Osteoblast (primary cell): ENCODE measurements at places on chromosomes 6 and 20. TPM values are rescaled to one million over a fixed set of nuclear protein-coding genes. Genes with fewer than 3 reads are reported as not detected.

- H3K27ac ChIP-seq: no peak overlapping the region
- no peak overlapping the region for H3K4me3 ChIP-seq
- peaks cover 18% of the 10 kb centered on the region for H3K4me1 ChIP-seq
- H3K27me3 ChIP-seq: no peaks in the 10 kb centered on the region
- peak; percentile 85 for DNase-seq
Observed at GRCh38 chr20:62305765-62306413, 3.1 kb downstream of the ADRM1 start.

DNA sequence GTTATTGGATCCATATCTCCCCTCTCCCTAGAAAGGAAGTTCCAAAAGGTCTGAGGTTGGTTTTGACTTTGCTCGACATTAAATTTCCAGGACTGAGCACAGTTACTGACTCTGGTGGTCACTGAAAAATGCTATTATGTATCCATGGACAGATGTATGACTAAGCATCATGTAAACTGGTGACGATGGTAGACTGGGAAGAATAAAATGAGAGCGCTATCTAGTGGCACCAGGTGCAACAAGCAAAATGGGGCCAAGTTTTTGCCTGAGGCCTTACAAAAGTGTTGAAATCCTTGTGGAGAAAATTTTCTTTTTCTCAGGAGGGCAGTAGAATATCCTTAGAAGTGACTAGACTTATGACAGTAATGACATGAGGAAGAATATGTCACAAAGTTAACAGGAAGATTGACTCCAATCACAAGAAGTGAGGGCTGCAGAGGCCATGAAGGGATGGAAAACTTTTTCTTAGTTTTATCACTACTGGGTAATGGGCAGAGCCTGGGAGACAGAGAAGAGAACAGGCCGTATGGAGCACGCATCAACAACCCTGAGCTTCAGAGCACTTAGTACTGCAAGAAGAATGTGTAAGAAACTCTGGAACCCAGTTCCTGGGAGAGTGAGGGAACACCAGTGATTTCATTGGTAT lies 88.9 kb upstream of the ELOVL5 start:
- H3K4me1 ChIP-seq: peaks cover 61% of the 10 kb centered on the region
- H3K36me3 ChIP-seq: no peaks in the 10 kb centered on the region
- peak overlapping the region; percentile 83 for H3K27ac ChIP-seq
- H3K4me3 ChIP-seq: no peak overlapping the region
- DNase-seq: no peak

DNA sequence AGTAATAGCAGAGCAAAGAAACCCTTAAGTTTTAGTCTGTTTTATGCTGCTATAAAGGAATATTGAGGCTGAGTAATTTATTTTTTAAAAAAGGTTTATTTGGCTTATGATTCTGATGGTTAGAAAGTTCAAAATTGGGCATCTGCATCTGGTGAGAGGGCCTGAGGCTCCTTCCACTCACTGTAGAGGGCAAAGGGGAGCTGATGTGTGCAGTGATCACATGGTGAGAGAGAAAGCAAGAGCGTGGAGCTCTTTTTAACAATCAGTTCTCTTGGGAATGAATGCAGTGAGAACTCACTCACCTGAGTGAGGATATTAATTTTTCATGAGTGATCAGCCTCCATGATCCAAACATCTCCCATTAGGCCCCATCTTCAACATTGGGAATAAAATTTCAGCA lies 36.4 kb upstream of the SAMD3 start:
- H3K27ac ChIP-seq: no peak overlapping the region
- no peak for DNase-seq
- no peaks in the 10 kb centered on the region for H3K36me3 ChIP-seq
- no peaks in the 10 kb centered on the region for H3K4me1 ChIP-seq

DNA sequence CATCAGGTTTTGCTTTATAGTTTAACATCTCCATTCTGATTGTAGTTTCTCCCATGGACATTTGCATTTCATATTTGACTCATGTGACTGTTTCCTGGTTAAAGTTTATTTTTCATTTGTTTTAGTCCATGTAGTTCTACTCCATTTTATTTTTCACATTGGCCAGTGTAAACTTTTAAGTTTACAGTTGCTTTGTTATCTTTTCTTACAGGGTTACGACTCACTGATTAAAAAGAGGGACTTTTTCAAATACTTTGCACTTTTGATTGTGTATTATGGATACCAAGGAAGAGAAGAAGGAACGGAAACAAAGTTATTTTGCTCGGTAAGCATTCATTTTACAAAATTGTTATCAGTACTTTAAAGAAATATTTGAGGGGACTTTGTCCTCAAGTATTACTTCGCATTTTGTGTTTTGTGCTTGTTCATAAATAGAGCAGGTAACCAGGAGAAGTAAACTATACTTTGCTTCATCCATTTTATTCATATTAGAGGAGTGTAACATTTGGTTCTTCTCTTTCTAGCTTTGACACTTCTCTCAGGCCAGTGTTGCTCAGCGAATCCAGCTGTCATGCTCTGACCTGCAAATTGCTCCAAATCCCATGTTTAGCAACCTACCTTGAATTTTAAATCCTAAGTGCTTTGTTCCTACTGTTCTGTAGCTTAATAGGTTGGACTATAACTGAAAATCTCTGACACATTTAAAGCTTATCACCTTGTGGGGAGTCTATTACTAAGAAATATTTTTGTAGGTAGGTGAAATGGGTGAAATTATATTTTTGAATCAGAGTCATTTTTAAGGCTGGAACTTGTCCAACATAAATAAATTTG lies 24.5 kb downstream of the NCOA7 start:
- H3K4me1 ChIP-seq: peaks cover 55% of the 10 kb centered on the region
- no peaks in the 10 kb centered on the region for H3K27me3 ChIP-seq
- no peak overlapping the region for H3K4me3 ChIP-seq

DNA sequence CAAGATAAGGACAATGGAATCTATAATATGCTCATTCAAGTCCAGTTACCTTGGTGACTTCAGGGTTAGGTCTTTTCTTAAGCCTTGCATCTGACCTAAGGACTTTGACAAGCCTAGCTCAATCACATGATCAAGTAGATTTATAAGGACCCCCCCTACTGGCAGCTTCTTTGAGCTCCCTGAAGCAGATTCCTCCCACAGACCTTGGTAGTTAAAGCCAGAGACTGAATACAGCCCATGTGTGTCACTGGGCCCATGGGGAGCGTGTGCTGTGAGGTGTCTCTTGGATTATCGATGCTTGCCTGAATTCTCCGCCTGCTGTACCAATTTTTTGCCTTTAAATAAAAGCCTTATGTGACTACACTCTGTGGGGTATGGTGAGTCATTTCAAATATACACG lies 372.7 kb upstream of the RGS17 start:
- no peaks in the 10 kb centered on the region for H3K27me3 ChIP-seq
- no peak overlapping the region for H3K4me3 ChIP-seq
- no peak for DNase-seq

DNA sequence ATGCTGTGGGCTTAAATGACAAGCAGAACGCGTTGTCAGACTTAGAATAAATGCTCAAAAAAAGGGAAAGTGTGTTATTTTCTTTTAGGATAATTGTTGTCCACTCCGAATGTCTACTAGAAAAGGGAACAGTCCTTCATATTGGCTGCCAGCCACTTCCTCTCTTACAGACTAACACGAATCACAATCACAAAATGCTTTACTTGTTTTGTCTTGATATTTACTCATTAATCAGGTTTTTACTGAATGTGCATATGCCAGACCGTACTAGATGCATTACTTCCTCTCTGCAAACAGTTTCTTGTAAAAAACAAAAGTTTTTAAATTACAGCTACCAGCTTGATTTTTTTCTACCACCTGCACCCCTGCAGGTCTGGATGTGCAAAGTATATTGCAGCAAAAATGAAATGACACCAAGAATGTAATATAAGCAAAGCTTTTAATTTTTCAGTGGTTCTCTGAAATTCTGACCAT lies 821 bp downstream of the DHX35 start:
- no peaks in the 10 kb centered on the region for H3K27me3 ChIP-seq
- H3K36me3 ChIP-seq: no peaks in the 10 kb centered on the region
- H3K4me3 ChIP-seq: peak overlapping the region; percentile 97

CALHM5 gene
- 14.8 and 16.2 TPM in 2 replicates for total RNA-seq

ENPP4 gene
- 6.5 and 10.0 TPM in 2 replicates for total RNA-seq

FUT9 gene
- total RNA-seq: not detected in 2 replicates

SYS1 gene
- 26.5 and 31.8 TPM in 2 replicates for total RNA-seq
